ENCODE measurements at places on chromosomes 13 and 19.

- no peak for DNase-seq
These were observed 6.9 kb upstream of the AP1M2 start for GRCh38 chr19:10593820-10594637.

- no peak for DNase-seq
These were observed 6.8 kb upstream of the GRIN3B start for GRCh38 chr19:993361-993830.

DNA sequence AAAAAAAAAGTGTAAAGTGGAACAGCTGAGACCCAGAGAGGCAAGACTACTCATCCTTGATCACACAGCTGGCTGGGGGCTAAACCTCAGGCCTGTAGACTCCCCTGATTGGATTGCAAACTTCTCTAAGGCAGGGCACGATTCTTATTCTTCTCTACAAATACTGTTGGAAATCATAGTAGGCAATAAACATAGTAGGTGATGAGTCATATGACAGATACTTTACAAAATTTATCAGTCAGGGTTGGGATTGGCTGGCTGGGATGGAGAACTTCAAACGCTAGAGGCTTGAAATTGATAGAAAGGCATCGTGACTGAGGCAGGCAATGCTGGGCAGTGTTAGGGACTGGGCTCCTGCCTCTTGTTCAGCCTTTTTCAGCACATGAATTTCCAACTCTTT, 5.9 kb upstream of the MATK start:
- no peak for DNase-seq

GRCh38 chr19:43527860-43528622, 1.0 kb upstream of the ETHE1 start:
- DNase-seq, result no peak
